Panc1 (cell line): ENCODE measurements at places on chromosomes 1 and 21.

DNA sequence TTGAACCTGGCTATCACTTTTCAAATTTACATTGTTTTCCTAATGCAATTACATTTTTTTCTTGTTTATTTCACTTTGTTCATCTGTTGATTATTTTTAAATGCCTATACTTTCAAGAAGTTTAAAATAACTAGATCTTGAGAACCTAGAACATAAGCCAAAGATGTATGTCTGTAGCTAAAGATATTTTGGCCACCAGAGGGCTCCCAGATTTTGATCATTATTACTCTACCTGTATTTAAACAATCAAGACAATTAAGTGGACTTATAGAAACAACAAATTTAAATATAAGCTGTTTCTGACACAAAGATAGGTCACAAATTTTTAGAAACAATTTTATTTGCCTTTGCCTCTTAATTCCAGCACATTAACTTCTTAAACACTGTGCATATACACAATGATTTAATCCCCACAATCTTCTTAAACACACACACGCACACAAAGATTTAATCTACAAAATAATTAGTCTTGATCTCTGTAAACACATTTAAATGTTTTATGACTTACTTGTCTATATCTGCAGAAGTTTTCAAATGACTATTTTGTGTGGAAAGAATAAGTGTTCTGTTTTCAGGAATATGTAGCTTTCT is 380.0 kb downstream of the DSCAM start:
- H3K4me3 ChIP-seq = no peak overlapping the region
- H3K27ac ChIP-seq = no peak overlapping the region
- no peaks in the 10 kb centered on the region for H3K27me3 ChIP-seq

DNA sequence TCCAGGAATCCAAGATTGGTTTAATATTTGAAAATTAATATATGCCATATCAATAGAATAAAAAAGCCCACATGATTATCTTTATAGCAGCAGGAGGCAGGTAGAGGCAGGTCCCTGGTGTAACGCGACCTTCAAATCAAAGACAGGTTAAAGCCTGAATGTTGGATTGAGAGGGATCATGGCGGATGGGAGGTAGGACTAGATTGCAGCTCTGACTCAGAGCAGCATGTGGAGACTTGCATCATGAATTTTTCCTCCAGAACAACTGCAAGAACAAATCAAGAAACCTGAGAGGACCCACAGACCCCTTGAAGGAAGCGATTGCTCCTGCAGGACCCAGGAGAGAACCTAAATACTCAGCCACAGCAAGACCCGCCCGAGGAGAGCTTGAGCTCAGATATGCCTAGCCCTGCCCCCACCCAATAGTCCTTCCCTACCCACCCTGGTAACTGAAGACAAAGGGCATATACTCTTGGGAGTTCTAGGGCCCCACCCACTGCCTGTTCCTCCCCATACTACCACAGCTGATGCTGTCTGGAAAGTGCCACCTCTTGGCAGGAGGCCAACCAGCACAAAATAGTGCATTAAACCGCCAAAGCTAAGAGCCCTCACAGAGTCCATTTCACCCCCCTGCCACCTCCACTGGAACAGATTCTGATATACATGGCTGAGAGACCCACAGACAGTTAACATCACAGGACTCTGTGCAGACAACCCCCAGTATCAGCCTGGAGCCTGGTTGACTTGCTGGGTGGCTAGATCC is 19.5 kb downstream of the S100B start:
- H3K4me1 ChIP-seq = no peaks in the 10 kb centered on the region
- H3K4me3 ChIP-seq = no peak overlapping the region
- H3K27me3 ChIP-seq = no peaks in the 10 kb centered on the region

GRCh38 chr1:3468236-3469103 is 14.0 kb downstream of the ARHGEF16 start:
- no peak for DNase-seq
- no peaks in the 10 kb centered on the region for H3K27me3 ChIP-seq
- H3K27ac ChIP-seq = no peak overlapping the region
- no peak overlapping the region for H3K4me3 ChIP-seq

- no peaks in the 10 kb centered on the region for H3K27me3 ChIP-seq
- no peaks in the 10 kb centered on the region for H3K4me1 ChIP-seq
- no peaks in the 10 kb centered on the region for H3K36me3 ChIP-seq
- no peak for DNase-seq
Measured at GRCh38 chr1:92877792-92878191, 46.0 kb downstream of the RPL5 start.

- DNase-seq = no peak
- H3K27ac ChIP-seq = no peak overlapping the region
- H3K36me3 ChIP-seq = no peaks in the 10 kb centered on the region
- no peaks in the 10 kb centered on the region for H3K27me3 ChIP-seq
Measured at GRCh38 chr1:59543211-59543668, 246.3 kb downstream of the FGGY start.

- H3K4me3 ChIP-seq = no peak overlapping the region
- no peaks in the 10 kb centered on the region for H3K27me3 ChIP-seq
- no peak for DNase-seq
- H3K36me3 ChIP-seq = no peaks in the 10 kb centered on the region
- no peak overlapping the region for H3K27ac ChIP-seq
Measured at GRCh38 chr1:162373541-162374260, 3.0 kb downstream of the SPATA46 start.

DNA sequence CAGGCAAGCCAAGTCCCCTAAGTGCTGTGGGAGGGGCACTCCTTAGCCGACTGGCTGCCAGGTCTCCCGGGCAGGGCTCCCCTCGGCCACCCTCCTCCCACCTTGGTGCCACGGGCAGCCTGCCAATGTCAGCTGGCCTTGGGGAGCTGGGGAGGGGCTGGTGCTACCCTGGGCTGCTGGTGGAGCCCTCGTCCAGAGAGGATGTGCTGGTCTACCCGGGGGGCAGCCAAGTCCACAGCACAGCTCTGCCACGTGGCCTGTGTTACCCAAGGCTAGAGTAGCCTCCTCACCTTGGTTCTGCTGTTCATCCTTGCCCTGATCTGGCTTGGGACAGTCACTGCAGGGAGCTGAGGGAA is 42.9 kb downstream of the CRYAA start:
- DNase-seq = no peak
- no peaks in the 10 kb centered on the region for H3K27me3 ChIP-seq
- H3K36me3 ChIP-seq = no peaks in the 10 kb centered on the region
- H3K4me1 ChIP-seq = no peaks in the 10 kb centered on the region
- H3K4me3 ChIP-seq = no peak overlapping the region

DNA sequence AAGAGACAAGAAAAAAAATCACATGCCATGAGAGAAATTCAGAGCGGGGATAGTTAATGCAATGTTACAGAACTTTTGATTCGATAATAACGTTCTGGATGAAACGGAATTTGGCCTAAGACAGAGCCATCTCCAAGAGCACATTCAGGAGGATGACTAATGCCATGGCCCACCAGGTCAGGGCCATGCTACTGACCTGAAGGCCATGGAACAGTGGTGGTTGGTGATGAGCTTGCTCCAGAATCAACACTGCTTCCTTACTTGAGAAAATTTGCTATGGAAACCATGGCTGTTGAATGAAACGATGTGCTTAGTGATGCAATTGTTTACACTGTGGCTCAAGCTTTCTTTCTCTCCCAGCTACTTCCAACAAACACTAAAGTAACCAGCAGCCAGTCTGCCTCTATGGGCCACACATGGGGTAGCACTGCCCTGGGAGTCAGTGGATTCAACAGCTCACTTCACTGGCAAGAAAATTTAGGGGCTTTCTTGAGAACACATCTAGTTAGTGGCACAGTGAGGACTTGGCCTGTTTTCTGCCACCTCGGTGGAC is 299.1 kb downstream of the PCP4 start:
- H3K4me1 ChIP-seq = no peaks in the 10 kb centered on the region
- H3K27me3 ChIP-seq = peaks cover 2% of the 10 kb centered on the region; the same call in 1 of the 2 replicates
- H3K4me3 ChIP-seq = no peak overlapping the region
- no peak for DNase-seq

- H3K4me3 ChIP-seq = peak overlapping the region; percentile 33
- peak; percentile 17 for DNase-seq
- no peaks in the 10 kb centered on the region for H3K36me3 ChIP-seq
- H3K27me3 ChIP-seq = no peaks in the 10 kb centered on the region
- peaks cover 4% of the 10 kb centered on the region; the same call in 1 of the 2 replicates for H3K4me1 ChIP-seq
- peak overlapping the region; percentile 44; the same call in 1 of the 2 replicates for H3K27ac ChIP-seq
Measured at GRCh38 chr21:44337941-44338895, 972 bp downstream of the CFAP410 start.

- H3K4me3 ChIP-seq = no peak overlapping the region
- no peaks in the 10 kb centered on the region for H3K4me1 ChIP-seq
- H3K27me3 ChIP-seq = no peaks in the 10 kb centered on the region
- H3K36me3 ChIP-seq = no peaks in the 10 kb centered on the region
Measured at GRCh38 chr1:41200728-41201127, 41.4 kb downstream of the SCMH1 start.

- DNase-seq = no peak
- 0 out of 2 replicates have a peak, but pooled peaks cover 2% of the 10 kb centered on the region for H3K4me1 ChIP-seq
Measured at GRCh38 chr21:33266789-33267135, 595 bp downstream of the IL10RB start.

GRCh38 chr1:178552856-178553255 is 39.9 kb downstream of the TEX35 start:
- no peak overlapping the region for H3K27ac ChIP-seq
- no peak overlapping the region for H3K4me3 ChIP-seq
- H3K36me3 ChIP-seq = no peaks in the 10 kb centered on the region
- H3K4me1 ChIP-seq = no peaks in the 10 kb centered on the region
- H3K27me3 ChIP-seq = no peaks in the 10 kb centered on the region

DNA sequence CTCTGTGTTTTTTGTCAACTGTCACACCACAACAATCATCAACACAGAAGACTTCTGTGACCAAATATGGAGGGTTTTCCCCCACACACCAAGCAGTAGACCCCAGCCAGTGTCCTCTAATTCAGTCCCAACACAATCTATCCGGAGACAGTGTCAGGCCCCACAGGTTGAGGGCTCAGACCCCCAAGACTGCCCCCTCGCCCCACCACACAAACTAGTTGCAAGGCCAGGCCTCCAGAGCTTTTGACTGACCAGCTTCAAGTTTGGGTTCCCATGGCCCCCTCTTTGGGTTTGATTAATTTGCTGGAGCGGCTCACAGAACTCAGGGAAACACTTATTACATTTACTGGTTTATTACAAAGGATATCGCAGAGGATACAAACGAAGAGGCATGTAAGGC is 37.2 kb downstream of the NEK2 start:
- no peak for DNase-seq
- peaks cover 35% of the 10 kb centered on the region for H3K4me1 ChIP-seq
- H3K4me3 ChIP-seq = no peak overlapping the region
- H3K36me3 ChIP-seq = no peaks in the 10 kb centered on the region

- H3K27ac ChIP-seq = no peak overlapping the region
- H3K4me3 ChIP-seq = no peak overlapping the region
Measured at GRCh38 chr1:226425431-226426031, 17.6 kb upstream of the PARP1 start.

DNA sequence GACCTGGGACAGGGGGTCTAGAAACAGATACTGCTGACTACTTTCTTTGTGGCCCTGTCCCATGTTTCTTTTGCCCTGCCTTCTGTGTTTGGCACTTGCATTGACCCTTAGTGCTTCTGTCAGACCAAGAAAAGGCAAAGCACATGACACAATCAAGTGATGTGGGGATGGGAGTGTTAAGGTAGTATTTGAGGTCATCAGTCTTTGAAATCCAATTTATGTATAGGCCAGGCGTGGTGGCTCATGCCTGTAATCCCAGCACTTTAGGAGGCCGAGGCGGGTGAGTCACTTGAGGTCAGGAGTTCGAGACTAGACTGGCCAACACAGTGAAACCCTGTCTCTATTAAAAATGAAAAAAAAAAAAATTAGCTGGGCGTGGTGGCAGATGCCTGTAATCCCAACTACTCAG is 26.0 kb downstream of the SERBP1 start:
- no peaks in the 10 kb centered on the region for H3K36me3 ChIP-seq
- no peaks in the 10 kb centered on the region for H3K27me3 ChIP-seq
- H3K27ac ChIP-seq = no peak overlapping the region

GRCh38 chr1:149936170-149936991 is at the start of gene MTMR11:
MTMR11 (minus strand) TSS chr1:149936879; CDS start chr1:149936647, 232 bp downstream.
- peak within 1 kb of the TSS; percentile 91 for H3K27ac ChIP-seq
- H3K27me3 ChIP-seq = no peaks in the 10 kb centered on the region

GRCh38 chr1:212504171-212504803 is 71.6 kb downstream of the NENF start:
- H3K4me1 ChIP-seq = no peaks in the 10 kb centered on the region
- no peak overlapping the region for H3K4me3 ChIP-seq
- no peaks in the 10 kb centered on the region for H3K27me3 ChIP-seq
- no peak for DNase-seq
- H3K27ac ChIP-seq = no peak overlapping the region

- no peak overlapping the region for H3K4me3 ChIP-seq
- no peaks in the 10 kb centered on the region for H3K27me3 ChIP-seq
- H3K4me1 ChIP-seq = no peaks in the 10 kb centered on the region
- H3K27ac ChIP-seq = no peak overlapping the region
- H3K36me3 ChIP-seq = no peaks in the 10 kb centered on the region
- no peak for DNase-seq
Measured at GRCh38 chr1:232440325-232441035, 189.5 kb downstream of the SIPA1L2 start.

DNA sequence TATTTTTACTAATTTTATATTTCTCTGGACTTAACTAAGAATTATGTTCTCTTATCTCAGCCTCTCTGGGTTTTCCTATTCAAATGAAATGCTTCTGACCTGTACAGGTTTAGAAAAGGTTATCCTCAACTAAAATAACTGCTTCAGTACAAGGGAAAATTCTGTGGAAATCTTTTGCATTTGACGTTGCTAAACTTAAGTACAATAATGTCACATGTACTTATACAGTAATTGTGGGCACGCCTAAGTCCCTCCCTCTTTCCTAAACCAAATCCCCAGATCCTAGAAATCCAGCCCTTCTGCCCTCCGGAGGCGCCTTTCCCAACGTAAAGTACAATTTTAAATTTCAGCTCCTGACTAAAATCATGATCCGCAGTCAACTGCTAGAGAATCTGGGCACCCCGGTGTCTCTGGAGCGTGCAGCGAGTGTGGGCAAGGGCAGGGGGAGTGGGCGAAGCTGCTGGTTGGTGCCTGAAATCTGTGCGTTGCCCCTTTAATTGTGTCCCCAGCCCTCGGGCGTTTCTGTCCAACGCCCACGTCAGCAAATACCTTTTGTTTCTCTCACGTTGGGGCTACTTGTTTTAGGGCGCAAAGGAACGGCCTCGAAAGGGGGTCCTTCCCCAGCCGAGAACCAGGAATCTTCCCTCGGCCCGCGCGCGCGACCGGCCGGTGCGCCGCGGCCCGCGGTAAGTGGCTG is at the start of gene ZBTB8A:
ZBTB8A (plus strand) TSS at position 541 of the 697 bp plus-strand sequence. CDS start 53,505 bp downstream, outside the sequence.
- peak within 1 kb of the TSS; percentile 90 for H3K4me3 ChIP-seq
- DNase-seq = peak; percentile 38
- H3K27ac ChIP-seq = peak within 1 kb of the TSS; percentile 83
- H3K27me3 ChIP-seq = no peaks in the 10 kb centered on the region
- peaks cover 16% of the 10 kb centered on the region for H3K4me1 ChIP-seq

GRCh38 chr1:194014014-194014413 is 827.6 kb upstream of the B3GALT2 start:
- no peak overlapping the region for H3K27ac ChIP-seq
- H3K4me3 ChIP-seq = no peak overlapping the region
- H3K36me3 ChIP-seq = no peaks in the 10 kb centered on the region
- H3K27me3 ChIP-seq = no peaks in the 10 kb centered on the region
- no peaks in the 10 kb centered on the region for H3K4me1 ChIP-seq

- H3K27ac ChIP-seq = no peak overlapping the region
- DNase-seq = no peak
- no peaks in the 10 kb centered on the region for H3K4me1 ChIP-seq
- no peak overlapping the region for H3K4me3 ChIP-seq
- no peaks in the 10 kb centered on the region for H3K27me3 ChIP-seq
Measured at GRCh38 chr1:233097959-233098580, 147.7 kb downstream of the NTPCR start.

- H3K27me3 ChIP-seq = no peaks in the 10 kb centered on the region
- H3K4me1 ChIP-seq = no peaks in the 10 kb centered on the region
- H3K36me3 ChIP-seq = peaks cover 2% of the 10 kb centered on the region; the same call in 1 of the 2 replicates
- no peak overlapping the region for H3K27ac ChIP-seq
- no peak for DNase-seq
Measured at GRCh38 chr1:93365813-93366212, 20.1 kb downstream of the DR1 start.
